Stimulated activated CD8-positive, alpha-beta memory T cell treated with anti-CD3 and anti-CD28 coated beads, Interleukin-2, amount 100 ng/mL, for 48 hours (primary cell): ENCODE measurements at places on chromosomes 1 and 21.
A peak's percentile ranks its signal among the peaks of the same experiment; 100 is the strongest.

GRCh38 chr1:91104712-91105111 is 82.9 kb upstream of the ZNF644 start:
- no peak for DNase-seq

GRCh38 chr1:178781533-178782330 is 56.7 kb downstream of the RALGPS2 start:
- no peak for DNase-seq

GRCh38 chr1:177010211-177010825 is 154.2 kb downstream of the ASTN1 start:
- DNase-seq, result no peak

DNA sequence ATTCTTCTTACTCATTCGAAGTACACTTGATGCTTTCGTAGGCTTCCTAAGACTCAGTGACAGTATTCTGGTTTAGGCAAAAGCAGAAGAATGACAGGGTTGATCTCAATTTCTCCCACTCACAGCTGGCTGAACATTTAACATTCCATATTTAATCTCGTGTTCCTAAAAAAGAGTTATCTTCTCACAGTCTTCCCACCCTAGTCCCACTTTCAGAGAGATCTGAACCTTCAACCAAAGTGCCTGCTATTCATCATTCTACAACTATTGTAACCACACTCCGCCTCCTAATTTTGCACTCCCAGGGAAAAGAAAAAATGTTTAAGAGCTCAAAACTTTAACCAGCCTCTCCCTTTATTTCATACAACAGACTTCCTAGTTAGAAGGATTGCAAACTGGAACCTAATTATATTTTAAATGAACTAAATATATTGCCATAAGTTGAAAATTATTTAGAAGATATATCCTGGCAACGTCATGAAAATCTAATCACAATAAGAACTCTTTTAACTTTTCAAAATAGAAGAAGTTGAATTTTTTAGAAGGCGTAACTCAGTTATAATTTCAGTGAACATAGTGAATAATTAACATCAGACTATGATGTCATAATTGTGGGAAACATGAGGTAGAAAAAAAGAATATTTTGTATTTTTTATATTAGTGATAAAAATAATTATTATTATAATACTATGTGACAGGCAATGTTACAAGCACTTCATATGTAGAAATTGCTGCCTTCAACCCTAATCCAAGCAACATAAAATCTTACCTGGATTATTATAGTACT is 540.9 kb upstream of the ADGRL2 start:
- no peak for DNase-seq

DNA sequence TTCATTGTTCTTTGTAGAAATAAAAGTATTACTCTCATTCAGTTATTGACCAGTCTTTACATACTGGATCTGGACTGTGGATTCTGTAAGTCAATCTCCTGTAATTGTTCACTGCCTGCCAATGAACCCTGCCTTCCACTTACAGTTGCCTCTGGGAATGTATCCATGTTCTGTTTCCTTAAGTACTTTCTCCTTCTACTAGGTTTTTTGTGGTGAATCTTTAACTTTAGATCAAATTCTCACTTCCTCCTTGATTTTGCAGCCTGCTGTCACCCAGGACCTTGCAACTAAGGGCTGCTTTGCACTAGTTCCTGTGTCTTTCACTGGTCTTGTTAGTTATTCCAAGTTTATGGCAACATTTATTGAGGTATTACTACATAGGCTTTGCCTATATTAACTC is 28.2 kb upstream of the ANKRD13C start:
- DNase-seq, result no peak

DNA sequence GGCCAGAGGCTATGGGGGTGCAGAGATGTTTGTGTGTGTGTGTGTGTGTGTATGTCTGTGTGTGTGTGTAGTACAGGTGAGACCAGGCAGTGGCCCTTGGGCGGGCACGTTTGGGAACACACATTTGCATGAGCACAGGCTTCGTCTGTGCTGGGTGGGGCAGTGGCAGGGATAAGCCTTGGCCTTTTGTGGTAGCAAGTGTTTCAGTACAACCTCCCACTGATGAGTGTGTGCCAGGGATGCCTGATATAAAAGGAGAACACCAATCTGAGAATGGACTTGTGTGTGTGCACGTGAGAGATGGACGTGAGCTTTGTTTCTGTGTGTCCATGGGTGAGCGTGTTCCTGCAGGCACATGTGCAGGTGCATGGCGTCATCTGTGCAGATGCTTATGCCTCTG is 3.0 kb downstream of the NTRK1 start:
- DNase-seq, result no peak

DNA sequence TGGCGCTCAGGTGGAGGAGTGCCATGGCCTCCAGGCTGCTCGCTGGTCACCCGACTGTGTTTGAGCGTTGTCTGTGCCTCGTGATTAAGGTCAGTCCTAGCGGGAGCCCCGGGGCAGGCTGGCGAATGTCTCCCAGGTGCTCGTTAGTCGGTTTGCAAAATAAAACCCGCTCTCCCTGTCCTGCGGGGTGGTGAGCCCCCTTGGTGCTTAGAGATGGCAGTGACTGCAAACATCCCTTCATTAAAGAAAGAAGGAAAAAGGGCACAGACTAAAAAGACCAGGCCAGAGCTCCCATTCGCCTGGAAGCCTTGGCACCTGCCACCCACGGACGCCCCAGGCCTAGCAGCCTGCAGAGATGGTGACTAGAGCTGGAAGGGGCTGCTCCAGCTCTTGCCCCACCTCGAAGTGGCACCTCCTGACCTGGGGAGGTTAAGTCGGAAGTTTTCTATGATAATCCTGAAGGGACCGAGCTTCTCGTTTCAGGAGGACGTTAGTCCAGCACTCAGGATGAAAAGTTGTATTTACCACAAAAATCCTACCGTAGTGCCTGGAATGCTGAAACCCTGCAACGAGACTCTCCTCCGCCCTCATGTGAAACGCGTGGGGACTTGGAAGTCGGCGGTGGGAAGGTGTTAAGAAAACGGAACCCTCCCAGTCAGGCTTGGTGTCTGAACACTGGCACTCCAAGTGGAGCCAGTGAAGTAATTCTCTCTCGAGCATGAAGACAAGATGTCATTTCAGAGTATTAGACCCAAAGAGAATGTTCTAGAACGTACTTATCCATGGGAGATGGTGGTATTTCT is 24.6 kb downstream of the RIPK4 start:
- DNase-seq, result no peak

DNA sequence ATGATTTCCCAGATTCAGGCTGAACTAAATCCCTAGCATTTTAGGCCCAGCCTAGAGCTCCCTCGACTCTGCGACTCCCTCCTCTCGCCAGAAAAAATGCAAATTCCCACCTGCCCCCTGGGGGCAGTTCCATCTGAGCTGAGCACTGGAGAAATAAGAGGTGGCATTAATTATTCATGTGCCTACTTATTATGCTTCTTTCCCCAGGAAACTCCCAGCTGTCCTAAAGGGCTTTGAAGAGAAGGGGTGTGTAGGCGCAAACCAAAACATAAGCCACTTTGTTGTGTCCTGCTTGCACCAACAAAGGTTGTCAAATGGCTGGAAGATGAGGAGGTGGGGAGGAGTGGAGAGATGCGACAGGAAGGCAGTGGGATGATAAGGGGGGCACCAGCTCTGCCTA is 41.4 kb upstream of the GOLT1A start:
- DNase-seq, result no peak

DNA sequence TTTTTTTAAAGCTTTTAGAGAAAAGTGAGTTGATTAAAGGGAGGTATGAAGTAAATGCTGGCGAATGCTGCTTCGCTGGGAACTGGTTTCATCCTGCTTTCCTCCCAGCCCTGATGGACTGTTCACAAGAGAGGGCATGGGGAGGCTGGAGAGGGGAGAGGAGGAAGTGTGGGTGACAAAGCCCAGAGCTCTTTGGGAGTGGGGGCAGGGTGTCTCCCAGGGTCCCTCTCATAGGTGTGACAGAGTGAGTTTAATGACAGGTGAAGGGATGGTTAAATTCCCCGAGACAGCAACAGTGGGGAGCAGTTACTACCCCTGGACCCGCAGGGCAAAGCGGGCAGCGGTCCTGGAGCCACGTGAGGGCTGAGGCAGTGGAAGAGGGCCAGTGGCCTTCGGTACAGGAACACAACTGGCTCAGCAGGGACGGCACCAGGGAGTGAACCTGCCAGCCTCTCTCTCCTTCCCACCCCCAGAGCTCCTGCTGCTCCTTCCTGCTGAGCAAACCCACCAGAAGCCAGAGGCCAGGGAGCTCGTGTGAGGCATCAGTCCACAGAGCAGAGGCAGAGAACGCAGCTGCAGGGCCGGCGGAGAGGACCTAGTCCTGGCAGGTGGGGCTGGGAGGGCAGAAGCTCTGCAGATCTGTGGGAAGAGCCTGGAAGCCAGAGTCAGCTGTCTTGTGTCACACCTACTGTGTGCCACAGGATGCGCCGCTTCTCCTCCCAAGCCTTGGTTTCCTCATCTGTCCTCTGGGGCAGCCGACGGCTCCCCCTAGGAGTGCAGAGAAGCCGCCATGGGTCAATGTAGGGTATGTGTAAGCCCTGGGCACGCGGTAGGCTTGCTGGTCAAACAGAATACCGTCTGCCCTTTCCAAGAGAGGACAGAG is 20.9 kb upstream of the LRP8 start:
- DNase-seq, result no peak

DNA sequence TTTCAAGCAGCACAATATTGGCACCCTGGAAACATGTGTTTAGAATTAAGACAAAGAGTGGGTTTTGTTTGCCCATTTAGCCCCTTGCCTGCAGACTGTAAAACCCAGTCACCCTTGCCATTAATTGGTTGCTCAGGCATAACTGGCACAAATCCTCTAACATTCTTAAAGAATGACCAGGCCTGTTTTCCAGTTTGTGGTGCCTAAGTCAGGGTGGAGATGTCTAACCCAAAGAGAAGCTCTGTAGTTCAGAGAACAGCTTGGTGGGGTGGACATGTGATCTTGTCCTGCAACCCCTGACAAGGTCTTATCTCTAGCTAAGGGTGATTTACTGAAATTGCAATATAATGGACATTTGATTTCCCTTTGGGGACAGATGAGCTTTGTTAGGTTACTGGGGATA is 8.8 kb upstream of the ANGPTL7 start:
- no peak for DNase-seq

DNA sequence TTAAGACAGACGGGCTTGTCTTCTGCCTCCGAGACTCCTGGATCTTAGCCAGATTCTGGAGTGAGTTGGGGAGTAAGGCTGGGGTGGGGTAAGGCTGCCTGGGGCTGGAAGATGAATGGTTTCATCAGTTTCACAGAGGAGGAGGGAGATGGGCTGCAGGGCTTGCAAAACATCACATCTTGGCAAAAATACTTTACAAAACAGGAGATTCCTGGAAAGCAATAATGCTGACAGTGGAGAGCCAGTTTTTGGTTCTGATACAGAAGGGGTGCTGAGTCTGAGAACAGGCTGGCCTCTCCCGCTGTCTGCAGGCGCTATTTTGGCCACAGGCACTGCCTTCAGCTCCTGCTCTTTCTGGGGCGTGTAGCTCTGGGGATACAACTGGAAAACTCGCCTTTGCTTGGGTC is 83.4 kb upstream of the KCNE2 start:
- no peak for DNase-seq

- no peak for DNase-seq
These were observed 156.9 kb downstream of the PPP1R12B start for GRCh38 chr1:202505356-202505755.

DNA sequence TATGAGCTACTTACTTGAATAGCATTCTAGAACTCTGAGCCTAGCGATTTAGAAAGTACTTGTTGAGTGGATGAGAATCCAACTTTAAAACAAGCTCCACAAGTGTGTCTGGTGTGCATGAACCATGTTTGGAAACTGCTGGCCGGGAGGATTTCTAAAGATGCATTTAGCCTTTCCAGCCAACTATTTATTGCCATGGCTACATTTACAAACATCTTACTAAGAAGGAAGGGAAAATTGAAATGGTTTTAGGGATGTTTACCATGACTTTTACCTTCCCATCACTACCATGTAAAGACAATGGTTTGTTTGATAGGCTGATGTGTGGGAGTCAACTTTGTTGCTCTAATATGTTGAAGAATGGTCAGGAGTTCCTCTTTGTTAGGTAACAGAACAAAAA is 37.7 kb upstream of the ARHGAP29 start:
- DNase-seq, result no peak

GRCh38 chr1:9438431-9439073 is 100.7 kb upstream of the SLC25A33 start:
- no peak for DNase-seq

DNA sequence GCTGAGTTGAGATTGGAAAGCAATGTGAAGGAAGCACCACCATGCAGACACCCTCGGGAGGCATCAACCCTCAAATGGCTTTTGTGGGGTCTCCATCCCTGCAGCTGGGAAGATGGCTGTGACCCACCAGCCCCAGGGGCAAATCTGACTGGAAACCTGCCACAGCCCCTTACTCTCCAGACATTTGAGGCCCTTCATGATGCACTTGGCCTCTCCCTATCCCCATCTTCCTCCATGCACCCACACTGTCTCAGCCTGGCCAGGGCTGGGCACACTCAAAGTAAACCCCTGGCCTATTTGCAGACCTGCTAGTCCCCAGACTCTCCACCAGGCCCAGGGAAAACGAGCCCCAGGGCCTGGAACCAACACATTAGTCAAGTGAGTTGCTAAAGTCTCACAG is 205.2 kb downstream of the MATN1 start:
- DNase-seq, result no peak

- no peak for DNase-seq
These were observed 111.7 kb downstream of the DUSP10 start for GRCh38 chr1:221630236-221630635.

- DNase-seq, result peak; percentile 96
These were observed at the start of gene PRDX1 for GRCh38 chr1:45521413-45522323. Gene PRDX1 (minus strand): TSS chr1:45521884. CDS start chr1:45519043, 2,841 bp downstream.

- DNase-seq, result no peak
These were observed 29.4 kb downstream of the MAN1A2 start for GRCh38 chr1:117396636-117397035.

GRCh38 chr1:80869299-80869698 is 931.4 kb upstream of the ADGRL2 start:
- DNase-seq, result no peak

DNA sequence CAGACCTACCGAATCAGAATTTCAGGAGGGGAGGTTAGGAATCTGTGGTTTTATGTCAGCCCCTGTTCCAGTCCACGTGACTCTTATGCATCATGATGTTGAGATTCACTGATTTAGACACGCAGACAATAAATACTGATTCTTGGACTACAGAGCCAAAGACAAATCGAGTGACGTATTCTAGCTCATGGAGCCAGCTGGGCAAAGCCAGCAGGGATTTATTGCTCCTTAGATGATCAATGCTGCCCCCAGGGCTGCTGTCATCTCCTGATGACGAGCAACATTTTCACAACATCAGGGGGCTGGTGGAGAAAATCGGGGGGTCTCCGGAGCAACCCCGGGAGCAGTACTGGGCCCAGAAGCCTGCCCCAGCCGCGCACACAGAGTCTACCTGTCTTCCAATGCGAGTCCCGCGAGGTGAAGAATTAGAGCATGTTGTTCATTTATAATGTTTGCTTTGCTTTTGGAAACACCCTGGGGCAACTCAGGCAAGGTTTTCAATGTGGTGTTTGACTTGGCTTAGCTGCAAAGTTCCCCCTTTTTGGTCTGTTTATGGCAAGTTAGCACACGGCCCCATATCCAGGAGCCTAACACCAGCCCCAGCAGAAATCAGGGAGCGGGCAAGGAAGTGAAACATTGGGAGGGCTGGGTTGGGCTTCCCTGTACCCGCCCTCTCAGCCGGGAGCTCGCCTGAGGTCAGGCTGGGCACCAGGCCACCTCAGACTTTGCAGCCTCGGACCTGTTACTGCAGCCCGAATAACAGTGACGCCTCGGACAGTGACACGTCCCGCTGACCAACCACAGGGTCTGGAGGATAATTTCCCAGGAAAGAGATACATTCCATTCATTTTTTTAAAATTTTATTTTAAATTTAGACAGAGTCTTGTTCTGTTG is 19.9 kb upstream of the CLDN14 start:
- no peak for DNase-seq

- DNase-seq, result no peak
These were observed 48.7 kb upstream of the KIF1B start for GRCh38 chr1:10161541-10162290.
